ENCODE measurements at places on chromosomes 11 and 22.

DNA sequence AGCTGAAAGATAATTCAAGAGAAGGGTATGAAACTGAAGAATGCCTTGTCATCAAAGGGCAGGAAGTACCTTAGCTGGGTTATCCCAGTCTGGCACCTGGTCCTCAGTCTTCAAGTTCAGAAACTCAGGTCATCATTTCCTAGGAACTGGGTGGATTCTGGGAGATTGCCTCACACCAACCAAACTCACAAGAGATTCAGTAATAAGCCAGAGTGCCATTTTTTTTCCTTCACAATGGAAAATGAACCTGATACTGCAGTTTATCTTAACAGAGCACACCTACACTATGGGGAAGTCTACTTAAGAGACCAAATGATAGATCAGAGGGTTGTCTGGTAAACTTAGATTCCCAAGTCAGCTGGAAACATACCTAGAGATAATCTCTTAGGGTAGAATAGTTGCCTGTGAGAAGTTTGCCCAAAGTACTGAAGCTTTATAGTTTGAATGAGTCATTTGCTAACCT lies 3.8 kb upstream of the BUD13 start:
- DNase-seq, result no peak

- DNase-seq, result no peak
These were observed 3.9 kb downstream of the TOLLIP start for GRCh38 chr11:1305501-1306056.

- DNase-seq, result no peak
These were observed at the start of gene ELFN2 for GRCh38 chr22:37427135-37427710. TSS of gene ELFN2 (minus strand) at chr22:37427479. CDS start at chr22:37375534, 51,945 bp downstream.

- no peak for DNase-seq
These were observed 11.5 kb upstream of the IGSF9B start for GRCh38 chr11:133968300-133968699.

GRCh38 chr11:116535994-116536393 lies 236.8 kb downstream of the BUD13 start:
- DNase-seq, result no peak

All from stimulated activated CD8-positive, alpha-beta memory T cell treated with anti-CD3 and anti-CD28 coated beads, Interleukin-7, amount 100 ng/mL, for 48 hours (primary cell).